Suppressor macrophage treated with lipopolysaccharide for 4 hours (primary cell): ENCODE measurements at places on chromosomes 1 and 21.

- DNase-seq: no peak
Observed at GRCh38 chr1:164823486-164824279, 264.7 kb downstream of the PBX1 start.

- DNase-seq: no peak
Observed at GRCh38 chr1:57500136-57500830, 76.4 kb upstream of the DAB1 start.

- peak; percentile 46 for DNase-seq
Observed at GRCh38 chr1:7207875-7208646, 422.8 kb downstream of the CAMTA1 start.

DNA sequence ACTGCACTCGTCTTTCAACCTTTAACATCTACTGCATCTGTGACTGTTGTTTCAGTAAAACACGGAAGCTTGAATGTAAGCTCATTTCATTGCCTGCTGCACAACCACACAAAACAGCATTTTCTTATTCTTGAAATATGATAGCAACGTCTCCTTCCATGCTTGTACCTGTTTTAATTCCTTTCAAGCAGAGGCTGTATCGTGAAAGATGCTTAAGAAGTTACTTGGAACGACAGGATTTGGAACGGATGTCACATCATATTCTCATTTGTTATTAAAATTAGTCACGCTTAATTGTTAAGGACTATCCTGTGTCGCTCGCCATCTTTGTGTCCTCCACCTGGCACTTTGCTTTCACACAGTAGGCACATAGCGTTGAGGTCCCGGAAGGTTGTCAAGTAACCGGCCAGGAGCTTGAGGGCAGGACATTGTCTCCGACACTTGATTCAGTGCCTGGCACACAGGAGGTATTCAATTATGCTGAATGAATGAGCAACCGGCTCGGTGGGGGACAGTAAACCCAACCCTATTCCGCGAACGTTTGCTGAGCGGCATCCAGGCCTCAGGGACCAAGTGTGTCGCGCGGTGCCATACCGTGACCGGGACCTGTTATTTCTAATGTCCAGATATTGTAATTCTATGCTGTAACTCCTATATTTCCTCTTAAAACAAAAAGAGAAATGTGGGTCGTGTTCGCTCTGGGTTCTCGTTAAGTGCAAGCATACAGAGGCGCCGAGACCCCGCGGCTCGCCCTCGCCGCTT, 499 bp upstream of the SH3GLB1 start:
- no peak for DNase-seq

GRCh38 chr1:32223683-32224082, 1.5 kb downstream of the EIF3I start:
- no peak for DNase-seq

DNA sequence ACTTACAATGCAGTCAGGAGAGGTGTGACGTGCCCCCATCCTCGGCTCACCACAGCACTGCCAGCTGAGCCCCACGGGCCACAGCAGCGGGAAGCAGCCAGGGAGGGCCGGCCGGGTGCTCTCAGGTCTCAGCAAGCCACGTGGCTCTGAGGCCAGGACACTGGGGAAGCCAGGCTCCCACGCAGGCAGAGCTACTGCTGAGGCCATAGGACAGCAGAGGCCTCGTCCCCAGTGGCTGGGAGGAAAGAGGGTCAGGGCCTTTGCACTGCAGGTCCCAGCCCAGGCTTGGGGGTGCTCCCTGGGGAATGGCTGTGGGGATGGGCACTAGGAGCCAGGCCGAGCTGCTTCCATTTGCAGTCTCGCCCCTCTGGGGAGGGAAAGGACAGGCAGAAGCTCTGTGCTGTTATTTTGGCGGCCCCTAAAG, 5.8 kb downstream of the LRRC47 start:
- DNase-seq: no peak

DNA sequence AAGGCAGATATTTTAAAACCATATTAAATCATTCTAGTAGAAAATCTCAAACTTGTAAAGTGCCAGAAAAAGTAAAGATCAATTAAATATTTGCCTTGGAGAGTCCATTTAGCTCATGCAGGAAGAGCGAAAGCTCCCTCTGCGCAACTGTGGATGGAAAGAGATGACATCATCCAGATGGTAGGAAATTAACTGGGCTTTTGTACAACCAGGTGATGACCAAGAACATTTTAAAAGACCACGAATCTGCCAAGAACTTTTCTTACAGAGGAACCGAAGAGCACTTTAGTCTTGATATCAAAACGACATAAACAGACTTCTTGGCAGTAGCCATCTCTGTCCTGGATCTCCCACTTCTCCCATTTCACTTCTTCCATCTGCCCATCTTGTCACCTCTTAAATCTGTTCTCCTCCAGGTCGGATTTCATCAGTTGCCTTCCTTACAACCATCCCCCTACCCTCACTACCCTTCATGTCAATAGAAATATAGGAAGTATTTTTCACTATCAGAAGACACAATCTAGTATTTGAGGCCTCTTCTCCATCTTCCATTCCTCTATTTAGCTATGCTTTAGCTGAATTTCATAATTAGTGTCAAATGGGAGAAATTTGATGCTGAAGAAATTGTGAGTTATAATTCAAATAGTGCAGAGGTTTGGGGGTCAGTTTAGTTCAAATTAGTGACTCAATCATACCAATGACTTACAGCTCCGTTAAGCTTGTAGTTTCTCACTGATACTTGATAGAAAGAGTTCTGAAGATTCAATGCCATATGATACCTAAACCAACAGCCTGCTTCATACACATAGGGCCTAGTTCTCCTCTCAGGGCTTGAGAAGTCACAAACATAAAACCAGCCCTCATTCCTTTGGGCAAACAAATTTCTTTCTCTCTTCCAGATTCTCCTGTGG, 22.0 kb upstream of the DNASE2B start:
- DNase-seq: no peak

DNA sequence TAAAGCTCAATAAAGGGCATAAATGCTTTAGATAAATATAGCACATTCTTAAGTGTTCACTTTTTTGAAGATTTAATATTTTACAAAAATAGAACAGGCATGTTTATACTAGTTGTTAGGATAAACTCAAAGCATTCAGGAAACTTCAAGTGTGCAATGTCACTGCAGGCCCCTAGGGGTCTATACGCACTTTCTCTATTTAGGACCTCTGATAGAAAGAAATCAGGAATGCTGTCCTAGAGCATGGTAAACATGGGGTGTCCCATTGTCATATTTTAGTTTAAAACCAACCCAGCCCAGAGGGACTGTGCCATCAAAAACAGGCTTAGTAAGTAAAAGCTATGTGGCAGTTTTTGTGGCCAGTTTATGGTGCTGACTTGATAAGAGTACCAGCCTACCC, 102.2 kb downstream of the BARHL2 start:
- DNase-seq: no peak

GRCh38 chr1:193326296-193326695, 139.9 kb upstream of the B3GALT2 start:
- DNase-seq: no peak

- no peak for DNase-seq
Observed at GRCh38 chr1:115428256-115428655, 90.2 kb upstream of the NGF start.

GRCh38 chr21:16194095-16194787, 464.5 kb downstream of the USP25 start:
- DNase-seq: peak; percentile 76

DNA sequence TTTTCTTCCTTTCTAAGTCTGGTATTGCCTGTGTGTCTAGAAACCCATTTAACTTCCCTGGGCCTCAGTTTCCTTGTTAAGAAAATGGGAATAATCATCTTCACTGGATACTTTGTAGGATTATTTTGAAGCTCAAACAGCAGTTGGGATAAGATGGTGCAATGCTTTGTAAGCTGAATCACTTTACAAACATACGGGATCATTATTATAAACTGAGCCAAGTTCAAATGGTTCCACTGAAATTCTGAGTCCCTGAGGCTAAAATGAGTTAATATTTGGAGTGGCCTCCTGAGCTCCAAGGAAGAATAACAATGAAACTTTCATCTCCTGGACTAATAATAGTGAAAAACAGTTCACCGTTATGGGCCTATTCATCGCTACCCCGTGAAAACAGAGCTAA, 388.0 kb downstream of the PLPP3 start:
- DNase-seq: no peak

DNA sequence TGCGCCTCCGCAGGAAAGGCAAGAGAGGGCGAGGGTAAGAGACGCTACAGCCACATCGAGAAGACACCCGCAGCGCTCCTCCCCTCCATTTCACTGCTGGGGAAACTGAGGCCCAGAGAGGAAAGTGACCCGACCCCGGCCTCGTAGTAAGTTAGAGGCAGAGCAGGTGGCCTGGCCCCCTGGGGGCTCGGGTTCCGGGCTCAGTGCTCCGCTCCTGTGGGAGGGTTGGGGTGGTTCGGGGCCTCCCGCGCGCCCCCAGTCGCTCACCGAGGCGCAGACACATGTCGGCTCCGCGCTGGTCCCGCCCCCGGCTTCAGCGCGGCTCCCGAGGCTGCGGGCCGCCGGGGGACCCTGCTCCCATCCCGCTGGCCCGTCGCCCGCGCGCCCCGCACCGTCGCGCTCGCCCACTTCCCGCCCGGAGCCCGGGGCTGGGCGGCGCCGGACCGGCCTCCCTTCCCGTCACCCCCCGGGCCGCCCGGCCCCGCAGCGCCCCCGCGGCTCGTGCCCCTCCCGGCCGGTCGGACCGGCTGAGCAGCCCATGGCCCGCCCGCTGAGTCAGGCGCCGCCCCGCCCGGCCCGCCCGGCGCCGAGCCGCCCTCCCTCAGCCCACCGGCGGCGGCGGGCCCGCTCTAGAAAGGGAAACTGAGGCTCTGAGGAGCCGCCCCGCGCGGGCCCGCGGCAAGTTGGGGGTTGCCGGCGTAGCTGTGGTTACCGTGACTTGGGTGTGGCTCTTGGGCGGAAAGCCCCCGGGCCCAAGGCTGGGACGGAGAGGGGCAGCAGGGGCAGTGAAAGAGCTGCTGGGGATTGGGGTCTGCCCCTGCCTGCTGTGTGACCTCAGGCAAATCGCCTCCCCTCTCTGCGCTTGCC, at the start of gene TMEM54:
Gene TMEM54, minus strand, starts transcription at position 434 of the 867 bp plus-strand sequence. Its CDS starts 151 bp downstream, at position 283.
- peak; percentile 29 for DNase-seq

GRCh38 chr21:43739621-43740435, 20.9 kb downstream of the PDXK start:
- DNase-seq: peak; percentile 6

- no peak for DNase-seq
Observed at GRCh38 chr1:156811168-156811567, 5.5 kb downstream of the SH2D2A start.

GRCh38 chr1:168050307-168050706, 86.4 kb downstream of the GPR161 start:
- no peak for DNase-seq

DNA sequence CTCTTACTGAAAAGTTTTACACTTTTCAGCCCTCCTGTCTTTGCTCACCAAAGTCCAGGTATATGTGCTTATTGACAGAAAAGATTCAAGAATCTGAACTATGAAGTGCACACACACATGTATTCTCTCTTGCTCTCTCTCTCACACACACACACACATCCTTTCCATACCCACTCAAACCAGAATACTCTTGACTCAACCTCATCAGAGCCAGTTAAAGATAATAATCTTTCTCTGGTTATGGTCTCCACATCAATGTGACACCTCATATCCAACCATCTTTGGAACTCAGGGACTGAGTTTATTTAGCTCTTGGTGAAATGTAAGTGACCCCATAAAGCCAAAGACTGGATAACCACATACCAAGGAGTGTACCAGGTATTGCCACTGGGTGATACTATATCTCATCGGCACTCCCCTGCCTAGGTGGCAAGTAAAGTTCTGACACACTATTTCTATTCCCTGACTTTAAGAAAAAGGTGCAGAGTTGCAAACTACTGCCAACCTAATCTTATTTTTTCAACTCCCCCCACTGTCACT, 24.9 kb upstream of the RGS8 start:
- no peak for DNase-seq

DNA sequence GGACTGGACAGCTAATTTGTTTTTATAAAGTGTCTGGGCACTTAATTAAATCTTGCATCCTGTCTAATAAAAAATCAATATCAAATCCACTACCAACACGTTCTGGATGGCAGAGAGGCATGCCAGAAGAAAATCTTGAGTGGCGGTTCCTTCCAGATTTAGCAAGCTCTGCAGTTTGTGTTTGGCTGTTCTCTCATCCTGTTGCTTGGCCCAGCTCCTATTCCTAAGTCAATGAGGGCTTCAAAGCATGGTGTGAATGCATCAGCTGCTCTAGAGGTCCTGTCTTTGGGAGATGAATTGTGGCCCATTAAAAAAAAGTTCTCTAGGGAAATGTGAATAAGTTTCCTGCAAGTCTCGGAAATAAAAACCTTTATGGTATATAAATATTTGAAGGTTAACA, 90.3 kb downstream of the DISC1 start:
- no peak for DNase-seq

DNA sequence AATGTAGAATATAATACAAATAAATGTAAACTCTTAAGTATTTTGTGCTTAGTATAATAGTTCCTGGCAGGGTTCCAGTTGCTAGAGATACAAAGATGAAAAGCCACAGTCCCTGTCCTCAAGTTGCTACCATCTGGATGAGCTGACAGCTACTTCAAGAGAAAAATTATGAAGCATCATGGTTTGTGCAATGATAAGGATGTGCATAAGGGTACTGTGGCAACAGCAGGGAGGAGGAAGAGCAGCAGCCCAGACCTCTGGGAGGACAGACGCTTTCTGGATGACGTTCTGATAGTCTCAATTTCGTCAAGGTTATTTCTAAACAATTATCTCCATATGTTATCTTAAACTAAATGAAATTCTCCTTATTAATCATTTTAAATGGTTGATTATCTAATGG, 198.9 kb downstream of the NTNG1 start:
- no peak for DNase-seq

DNA sequence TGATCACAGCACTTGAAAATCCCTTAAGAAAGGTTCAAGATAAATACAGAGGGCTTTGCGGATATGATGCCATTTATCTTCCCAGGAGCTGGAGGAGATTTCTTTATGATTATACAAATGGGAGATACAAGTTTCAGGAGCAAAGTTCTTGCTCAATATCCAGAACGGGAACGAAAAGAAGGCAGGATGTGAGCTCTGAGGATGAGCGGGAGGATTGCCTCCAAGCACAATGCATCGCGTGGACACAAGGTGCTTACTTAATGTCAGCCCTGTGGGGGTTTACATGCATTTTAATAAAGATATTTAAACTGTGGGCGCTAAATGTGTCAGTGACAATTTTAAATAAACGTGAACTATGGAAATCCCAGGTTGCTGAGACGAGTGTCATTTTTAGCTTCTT, 59.0 kb downstream of the SYT6 start:
- DNase-seq: no peak

DNA sequence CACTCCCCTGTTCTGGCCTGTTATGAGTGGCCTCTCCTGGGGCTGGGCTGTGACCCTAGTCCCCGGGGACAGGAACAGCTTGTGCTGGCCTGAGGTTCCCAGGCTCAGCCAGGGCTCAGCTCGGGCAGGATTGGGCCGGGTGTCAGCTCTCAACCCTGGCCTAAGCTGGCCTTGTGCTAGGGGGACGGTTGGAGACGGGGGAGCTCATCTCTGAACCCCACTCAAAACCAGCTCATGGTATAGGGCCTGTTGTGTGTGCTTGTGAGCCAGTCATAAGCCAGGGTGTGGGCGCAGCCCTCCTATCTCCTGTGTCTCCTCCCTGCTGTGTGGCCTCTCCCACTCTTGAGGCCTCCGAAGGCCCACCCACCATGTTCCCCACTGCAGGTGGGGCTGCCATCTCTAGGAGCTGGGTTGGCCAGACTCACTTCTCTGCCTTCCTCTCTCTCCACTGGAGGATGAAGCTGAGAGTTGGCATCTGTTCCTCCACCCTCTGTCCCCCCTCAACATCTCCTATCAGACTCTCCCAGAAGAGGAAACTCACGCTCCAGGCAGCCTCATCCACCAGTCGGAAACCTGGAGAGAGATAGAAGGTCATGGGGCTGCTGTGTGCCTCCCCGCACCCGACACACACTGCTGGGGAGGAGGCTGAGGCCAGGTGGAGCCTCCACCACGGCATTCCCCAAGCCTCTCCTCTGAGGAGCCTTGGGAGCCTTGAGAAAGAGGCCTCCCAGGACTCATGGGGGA, 1.4 kb downstream of the PEAR1 start:
- no peak for DNase-seq
